ENCODE measurements at places on chromosomes 12 and 14.

- DNase-seq: no peak
These were observed 317.0 kb downstream of the FUT8 start for GRCh38 chr14:65729566-65729965.

DNA sequence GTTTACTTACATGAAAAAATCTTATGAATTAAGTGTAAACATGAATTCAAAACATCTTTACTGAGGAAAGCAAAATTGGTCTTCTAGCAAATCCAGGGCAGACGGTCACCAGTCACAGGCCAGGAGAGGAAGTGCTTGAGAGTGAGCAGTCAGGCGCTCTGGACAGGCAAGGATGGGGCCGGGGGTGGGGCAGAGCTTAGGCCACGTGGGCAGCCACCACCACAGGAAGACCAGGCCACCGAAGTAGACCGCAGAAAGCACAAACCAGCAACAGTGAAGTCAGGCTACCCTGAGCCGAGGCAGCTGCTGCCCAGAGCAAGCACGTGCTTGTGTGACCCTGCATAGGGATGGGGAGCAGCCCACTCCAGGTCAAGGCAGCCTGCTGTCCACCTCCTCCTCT is 33.5 kb downstream of the SLC6A12 start:
- DNase-seq: no peak

DNA sequence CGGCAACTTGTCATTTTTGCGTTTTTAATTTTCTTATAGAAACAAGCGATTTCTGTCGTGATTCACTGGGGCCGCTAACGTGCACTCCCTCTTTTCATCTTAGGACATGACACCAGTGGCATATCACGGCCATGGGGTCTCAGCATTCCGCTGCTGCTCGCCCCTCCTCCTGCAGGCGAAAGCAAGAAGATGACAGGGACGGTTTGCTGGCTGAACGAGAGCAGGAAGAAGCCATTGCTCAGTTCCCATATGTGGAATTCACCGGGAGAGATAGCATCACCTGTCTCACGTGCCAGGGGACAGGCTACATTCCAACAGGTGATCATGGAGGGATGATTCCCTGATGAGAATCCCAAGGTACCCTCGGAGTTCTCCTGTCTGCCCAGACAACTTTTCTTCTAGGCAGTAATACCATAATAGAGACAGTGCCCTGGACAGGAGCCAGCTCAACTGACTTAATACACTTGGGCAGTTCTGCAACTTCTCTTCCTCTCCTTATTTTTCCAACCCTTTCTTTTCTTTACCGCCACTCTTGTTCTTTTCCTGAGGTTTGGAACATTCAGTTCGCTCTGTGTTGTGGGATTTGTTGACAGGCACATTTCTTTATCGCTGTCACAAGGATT is 821 bp downstream of the TMEM106C start:
- DNase-seq: peak; percentile 8

GRCh38 chr12:24325331-24325730 is 375.9 kb upstream of the SOX5 start:
- DNase-seq: no peak

DNA sequence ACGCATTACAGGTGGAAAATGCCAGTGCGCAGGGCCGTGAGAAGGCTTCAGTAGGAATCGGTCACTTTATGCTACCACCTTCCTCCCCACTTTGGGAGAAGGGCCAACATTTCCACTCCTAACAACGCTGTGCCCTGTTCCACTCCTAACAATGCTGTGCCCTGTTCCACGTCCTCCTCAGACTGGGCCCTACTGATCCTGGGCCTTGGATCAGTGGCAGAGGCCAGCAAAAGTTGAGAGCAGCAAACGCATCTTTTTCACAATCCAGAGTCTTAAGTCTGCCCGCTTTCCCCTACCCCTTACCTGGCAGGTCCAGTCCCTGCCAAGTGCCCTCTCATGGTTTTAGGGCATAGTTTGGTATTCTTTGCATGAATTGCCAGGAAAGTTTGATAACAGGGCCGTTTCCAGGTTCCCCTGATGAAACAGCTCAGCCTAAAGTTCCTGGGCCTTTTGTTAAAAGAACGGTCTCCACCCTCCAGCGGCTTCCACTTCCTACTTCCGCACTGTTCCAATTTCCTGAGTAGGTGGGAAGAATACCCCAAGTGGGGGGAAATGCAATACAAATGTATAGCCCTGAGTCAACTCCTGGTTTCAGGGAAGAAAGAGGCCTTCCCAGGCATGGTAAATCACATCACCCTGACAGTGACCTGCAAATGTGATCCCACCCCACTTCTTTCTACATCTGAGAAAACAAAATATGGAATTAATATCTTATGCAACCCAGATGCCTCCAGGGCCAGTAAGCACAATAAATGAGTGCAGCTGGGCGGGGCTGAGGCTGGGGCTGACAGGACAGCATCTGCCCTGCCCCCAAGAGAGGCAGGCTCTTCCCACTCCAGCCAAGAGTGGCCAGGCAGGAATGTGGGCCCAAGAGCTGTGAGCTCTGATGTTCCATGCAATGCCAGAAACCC is 15.0 kb downstream of the KCTD10 start:
- DNase-seq: no peak

DNA sequence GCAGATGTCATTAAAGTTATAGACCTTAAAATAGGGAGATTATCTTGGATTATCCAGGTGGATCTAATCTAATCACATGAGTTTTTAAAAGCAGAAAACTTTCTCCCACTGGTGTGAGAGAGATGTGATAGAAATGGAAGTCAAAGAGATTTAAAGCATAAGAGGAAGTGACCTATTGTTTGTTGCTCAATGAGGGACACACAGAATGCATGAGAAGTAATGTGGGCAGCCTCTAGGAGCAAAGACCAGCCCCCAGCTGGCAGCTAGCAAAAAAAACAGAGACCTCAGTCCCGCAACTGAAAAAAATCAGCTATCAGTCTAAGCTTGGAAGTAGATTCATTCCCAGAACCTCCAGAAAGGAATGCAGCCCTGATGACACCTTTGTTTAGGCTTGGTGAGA is 24.6 kb upstream of the ANP32D start:
- DNase-seq: no peak

- no peak for DNase-seq
These were observed 447.1 kb upstream of the SEL1L start for GRCh38 chr14:81980601-81981306.

- no peak for DNase-seq
These were observed 11.6 kb downstream of the CKB start for GRCh38 chr14:103510724-103511693.

DNA sequence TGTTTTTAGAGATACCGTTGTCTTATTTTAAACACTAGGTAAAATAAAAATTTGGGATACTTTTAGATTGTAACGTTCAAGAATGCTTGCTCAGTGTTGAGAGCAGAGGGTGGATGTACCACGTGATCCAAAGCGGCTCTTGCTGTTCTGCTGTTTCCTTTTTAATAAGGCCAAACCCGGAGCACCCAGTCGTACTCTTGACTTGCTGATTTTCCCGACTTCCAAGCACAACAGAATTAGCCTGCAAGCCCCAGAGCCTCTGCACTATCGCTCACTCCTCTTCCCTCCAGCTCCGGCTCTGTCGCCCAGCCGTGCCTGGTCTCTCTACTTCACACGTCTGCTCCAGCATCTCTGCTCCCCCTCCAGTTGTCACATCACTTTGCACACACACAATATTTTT is 77.3 kb downstream of the EMP1 start:
- no peak for DNase-seq

DNA sequence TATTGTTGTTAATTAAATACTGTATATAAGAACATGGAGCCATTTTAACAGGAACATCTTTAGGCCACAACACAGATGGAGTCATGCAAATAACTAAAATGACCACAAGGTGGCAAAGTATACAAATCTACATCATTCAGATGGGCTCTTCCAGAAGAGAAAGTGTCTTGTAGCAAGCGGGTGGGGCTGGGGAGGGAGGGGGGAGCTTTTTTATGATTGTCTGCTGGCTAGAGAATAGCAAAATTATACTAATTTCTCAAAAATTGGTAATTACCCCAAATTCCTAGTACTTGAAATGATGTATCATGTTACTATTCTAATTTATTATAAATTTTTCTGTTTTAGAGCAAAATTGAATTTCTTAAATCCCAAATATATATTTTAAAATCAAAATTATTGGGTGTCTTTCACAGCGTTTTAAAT is 378.7 kb downstream of the PRKD1 start:
- peak; percentile 71 for DNase-seq

DNA sequence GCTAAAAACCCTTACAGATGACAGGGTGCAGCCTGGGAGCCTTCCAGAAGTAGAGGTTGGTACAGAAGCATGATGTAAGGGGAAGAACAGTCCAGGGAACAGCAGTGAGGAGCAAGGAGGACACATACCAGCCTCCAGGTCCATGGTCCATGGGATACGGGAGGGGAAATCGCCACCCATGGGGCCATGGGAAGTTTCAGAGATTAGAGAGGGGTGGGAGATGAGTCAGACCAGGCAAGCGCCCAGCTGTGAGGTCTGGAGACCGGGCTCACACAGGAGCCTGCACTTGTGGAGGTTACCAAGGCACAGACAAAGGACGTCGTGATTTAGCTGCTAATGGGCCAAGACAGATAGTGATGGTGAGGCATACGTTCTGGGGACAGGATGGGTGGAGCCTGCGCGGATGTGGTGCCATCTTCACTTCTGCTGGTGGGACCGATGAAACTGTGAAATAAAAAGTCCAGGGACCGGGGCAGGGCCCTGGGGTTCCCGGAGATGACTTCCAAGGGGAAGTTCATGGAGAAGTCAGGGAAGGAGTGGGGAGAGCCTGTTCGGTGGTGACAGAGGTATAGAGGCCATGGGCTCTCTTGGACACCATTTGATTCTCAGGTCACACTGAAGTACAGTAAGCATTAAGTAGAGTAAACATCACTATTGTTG is 17.7 kb upstream of the LRP1-AS start:
- DNase-seq: no peak

DNA sequence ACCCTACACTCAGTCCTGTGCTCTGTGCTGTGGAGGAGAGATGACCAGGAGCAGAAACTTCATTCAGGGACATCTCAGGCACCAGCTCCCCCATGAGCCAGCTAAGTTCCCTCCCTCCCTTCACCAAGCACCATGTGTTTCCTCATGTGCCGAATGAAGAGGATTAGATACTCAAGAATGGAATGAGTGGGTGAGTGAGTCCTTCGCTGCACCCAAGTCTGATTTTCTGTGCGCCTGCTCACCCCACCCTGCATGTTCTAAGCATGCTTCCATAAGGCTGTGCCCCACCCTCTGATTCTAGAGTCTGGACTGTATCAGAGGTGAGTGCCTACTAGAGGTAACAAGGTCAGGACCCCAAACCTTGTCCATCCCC is 12.1 kb downstream of the SERPINA5 start:
- no peak for DNase-seq

DNA sequence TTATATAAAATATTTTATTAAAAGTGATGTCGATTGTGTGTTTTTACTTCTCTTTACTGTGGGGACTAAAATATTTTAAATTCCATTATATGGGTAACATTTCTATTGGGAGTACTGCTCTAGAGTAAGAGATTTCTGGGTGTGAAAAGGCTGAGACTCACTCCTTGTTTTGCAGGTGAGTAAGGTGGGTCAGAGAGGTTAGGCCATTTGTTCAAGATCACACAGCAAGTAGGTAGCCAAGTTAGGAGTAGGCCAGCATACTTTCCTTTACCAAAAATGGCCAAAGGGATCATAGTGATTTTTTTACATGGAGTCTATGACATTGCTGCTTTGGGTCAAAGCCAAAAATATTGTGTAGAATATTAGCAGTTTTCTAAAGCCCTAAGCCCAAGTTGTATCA is 138.0 kb downstream of the ETV6 start:
- no peak for DNase-seq

- no peak for DNase-seq
These were observed 25.2 kb downstream of the SSH1 start for GRCh38 chr12:108832208-108832607.

DNA sequence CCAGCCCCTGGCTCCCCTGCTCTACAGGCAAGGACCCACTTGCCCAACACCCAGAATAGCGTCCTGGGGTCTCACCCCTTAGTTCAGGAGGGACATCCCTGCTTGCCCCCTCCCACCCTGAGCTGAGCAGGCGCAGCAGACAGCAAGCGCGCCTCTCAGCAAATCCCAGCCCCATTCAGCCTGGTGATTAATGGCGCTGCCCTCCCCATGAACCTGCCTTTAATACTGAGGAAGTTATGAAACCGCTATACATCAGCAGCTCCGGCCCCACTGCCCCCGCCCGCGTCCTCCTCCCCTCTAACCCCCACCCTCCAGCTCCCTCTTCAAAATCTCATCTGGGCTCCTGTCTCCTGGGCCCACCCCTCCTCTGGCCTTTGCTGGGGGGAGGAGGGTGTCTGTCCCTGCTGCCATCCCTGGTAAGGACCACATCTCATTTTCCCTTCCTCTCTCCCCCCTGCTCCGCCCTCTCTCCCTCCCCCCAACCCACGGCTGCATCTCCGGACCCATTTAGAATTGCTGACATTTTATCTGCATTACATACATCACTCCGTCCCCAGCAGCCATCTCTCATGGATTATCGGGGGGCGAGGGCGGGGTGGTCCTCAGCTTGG is 7.1 kb upstream of the SMUG1 start:
- no peak for DNase-seq

- no peak for DNase-seq
These were observed 81.3 kb downstream of the SCN8A start for GRCh38 chr12:51672334-51672733.

DNA sequence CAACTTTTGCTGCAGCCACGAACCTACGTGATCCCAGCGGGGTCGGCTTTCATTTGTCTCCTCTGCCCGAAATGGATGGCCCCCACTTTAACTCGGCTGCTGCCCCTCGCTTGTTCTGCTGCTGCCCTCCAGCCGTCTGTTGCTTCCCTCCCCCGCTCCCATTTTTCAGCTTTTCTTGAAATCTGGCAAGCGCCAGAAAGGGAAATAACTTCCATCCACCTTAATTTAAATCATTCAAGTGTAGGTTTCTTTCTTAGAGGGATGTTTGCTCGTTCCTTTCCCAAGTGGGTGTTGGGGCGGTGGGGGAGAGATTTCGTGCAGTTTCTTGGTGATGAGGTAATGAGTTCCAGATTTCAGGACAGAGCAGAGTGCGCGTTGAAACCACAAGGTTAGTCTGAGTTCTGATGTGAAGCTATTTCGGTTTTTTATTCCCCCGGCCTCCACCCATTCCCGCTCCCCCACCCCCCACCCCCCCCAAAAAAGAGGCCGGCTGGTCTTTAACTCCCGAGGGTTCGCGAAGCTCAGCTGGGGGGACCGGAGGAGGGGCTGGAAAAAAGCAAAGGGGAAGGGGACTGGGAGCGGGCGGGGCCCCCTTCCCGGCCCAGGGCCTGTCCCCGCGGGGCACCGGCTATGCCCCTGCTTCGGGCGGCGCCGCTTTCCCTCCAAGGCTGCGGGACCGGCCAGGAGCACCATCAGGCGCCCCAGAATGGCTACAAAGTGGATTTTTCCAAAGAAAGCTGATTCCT is 2.2 kb upstream of the ZFP36L1 start:
- no peak for DNase-seq
